ENCODE measurements at places on chromosomes 7 and 10.

- no peak overlapping the region for H3K27ac ChIP-seq
- H3K27me3 ChIP-seq: no peaks in the 10 kb centered on the region
- no peak overlapping the region for H3K4me3 ChIP-seq
- peak; percentile 36 for DNase-seq
- no peaks in the 10 kb centered on the region for H3K36me3 ChIP-seq
- peaks cover 33% of the 10 kb centered on the region for H3K4me1 ChIP-seq
These were observed 58.3 kb downstream of the DOCK4 start for GRCh38 chr7:112147793-112148361.

DNA sequence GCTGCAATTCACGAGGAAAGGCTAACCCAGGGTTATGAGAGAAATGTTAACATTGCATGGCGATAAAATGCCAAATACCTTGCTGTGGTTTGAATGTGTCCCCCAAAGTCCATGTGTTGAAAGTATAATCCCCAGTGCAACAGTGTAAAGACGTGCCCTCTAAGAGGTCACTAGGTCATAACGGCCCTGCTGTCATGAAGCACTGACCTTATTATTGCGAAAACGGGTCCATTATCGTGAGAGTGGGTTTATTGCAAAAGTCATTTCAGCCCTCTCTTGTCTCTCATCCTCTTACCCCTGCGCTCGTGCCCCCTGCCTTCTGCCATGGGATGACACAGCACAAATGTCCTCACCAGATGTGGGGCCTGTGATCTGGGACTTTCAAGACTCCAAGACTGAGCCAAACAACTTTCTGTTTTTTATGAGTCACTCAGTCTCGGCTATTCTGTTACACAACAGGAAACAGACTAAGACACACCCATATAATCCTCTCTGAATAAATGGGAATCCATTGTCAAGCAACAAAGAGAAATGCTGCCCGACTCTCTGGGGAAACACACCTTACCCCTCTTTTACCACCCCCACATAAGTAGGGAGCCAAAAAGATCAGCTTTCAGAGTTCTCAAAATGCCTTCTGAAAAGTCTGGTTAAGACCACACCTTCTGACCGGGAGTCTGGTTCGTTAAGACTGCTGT is 73.1 kb upstream of the UCN3 start:
- H3K4me3 ChIP-seq: no peak overlapping the region
- H3K4me1 ChIP-seq: no peaks in the 10 kb centered on the region
- peak overlapping the region; percentile 92 for H3K27ac ChIP-seq
- H3K36me3 ChIP-seq: no peaks in the 10 kb centered on the region

GRCh38 chr7:26863518-26864308 is 677 bp downstream of the SKAP2 start:
- no peaks in the 10 kb centered on the region for H3K36me3 ChIP-seq
- DNase-seq: no peak
- peaks cover 8% of the 10 kb centered on the region for H3K27me3 ChIP-seq
- peaks cover 11% of the 10 kb centered on the region for H3K4me1 ChIP-seq

GRCh38 chr7:147584771-147585193 is 1005.8 kb upstream of the C7orf33 start:
- H3K4me1 ChIP-seq: no peaks in the 10 kb centered on the region
- H3K27ac ChIP-seq: no peak overlapping the region
- no peak for DNase-seq
- no peak overlapping the region for H3K4me3 ChIP-seq
- no peaks in the 10 kb centered on the region for H3K36me3 ChIP-seq
- no peaks in the 10 kb centered on the region for H3K27me3 ChIP-seq

DNA sequence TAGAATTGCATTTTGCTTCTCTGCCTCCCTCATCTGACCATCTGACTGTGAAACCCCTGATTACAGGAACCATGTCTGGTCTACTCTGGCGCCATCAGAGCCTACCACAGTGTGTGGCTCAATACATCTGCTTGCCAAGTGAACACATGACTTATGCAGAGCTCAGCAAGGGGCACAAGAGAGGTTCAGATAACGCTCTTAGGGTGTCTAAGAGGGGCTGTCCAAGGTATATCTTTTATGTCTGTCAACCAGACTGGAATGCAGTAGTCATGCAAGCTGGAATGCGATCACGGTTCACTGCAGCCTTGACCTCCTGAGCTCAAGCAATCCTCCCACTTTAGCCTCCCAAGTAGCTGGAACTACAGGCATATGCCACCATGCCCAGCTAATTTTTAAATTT is 10.3 kb upstream of the RRP12 start:
- no peak for DNase-seq
- H3K27ac ChIP-seq: no peak overlapping the region
- no peaks in the 10 kb centered on the region for H3K27me3 ChIP-seq

- H3K4me3 ChIP-seq: no peak overlapping the region
- H3K27me3 ChIP-seq: no peaks in the 10 kb centered on the region
- no peaks in the 10 kb centered on the region for H3K4me1 ChIP-seq
- H3K27ac ChIP-seq: no peak overlapping the region
These were observed 95.3 kb upstream of the DNAJB12 start for GRCh38 chr10:72449941-72450441.

DNA sequence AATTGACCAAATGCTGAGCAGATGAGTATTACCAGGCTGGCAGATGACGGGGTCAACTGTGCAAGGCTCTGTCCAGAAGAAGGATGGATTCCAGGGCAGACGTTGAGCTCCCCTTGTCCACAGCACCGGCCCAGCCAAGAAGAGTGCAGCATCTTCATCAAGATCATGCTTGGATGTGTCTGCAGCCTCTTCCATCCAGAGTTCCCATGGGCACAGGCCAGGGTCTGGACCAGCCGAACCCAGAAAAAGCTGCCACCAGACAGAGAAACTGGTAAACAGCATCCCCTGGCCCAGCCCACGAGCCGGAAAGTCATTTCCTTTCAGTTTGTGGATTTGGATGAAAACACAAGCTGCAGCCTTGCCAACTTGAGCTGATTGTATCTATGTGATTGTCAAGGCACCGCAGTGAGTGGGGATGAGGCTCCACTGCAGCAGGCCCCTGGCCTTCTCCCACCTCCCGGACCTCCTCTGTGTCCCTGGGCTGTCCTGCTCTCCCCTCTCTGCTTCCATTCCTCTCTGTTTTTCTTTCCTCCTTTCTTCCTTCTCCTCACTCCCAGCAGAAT is 321.8 kb downstream of the TCERG1L start:
- no peak overlapping the region for H3K27ac ChIP-seq
- H3K4me3 ChIP-seq: no peak overlapping the region
- H3K4me1 ChIP-seq: no peaks in the 10 kb centered on the region
- no peaks in the 10 kb centered on the region for H3K27me3 ChIP-seq
- H3K36me3 ChIP-seq: no peaks in the 10 kb centered on the region

- no peak overlapping the region for H3K27ac ChIP-seq
- no peaks in the 10 kb centered on the region for H3K36me3 ChIP-seq
- no peak overlapping the region for H3K4me3 ChIP-seq
- no peaks in the 10 kb centered on the region for H3K4me1 ChIP-seq
These were observed 101.9 kb downstream of the GRID1 start for GRCh38 chr10:86264481-86265231.

- H3K36me3 ChIP-seq: no peaks in the 10 kb centered on the region
- no peak overlapping the region for H3K4me3 ChIP-seq
- DNase-seq: no peak
- no peaks in the 10 kb centered on the region for H3K27me3 ChIP-seq
- peaks cover 8% of the 10 kb centered on the region for H3K4me1 ChIP-seq
- H3K27ac ChIP-seq: no peak overlapping the region
These were observed 13.9 kb upstream of the DNAJC1 start for GRCh38 chr10:22017283-22018020.

GRCh38 chr10:66958466-66958865 is 32.6 kb downstream of the LRRTM3 start:
- H3K36me3 ChIP-seq: no peaks in the 10 kb centered on the region
- no peaks in the 10 kb centered on the region for H3K27me3 ChIP-seq
- H3K4me3 ChIP-seq: peak overlapping the region; percentile 38
- no peak for DNase-seq
- H3K4me1 ChIP-seq: no peaks in the 10 kb centered on the region
- H3K27ac ChIP-seq: peak overlapping the region; percentile 7

- no peaks in the 10 kb centered on the region for H3K4me1 ChIP-seq
- H3K27ac ChIP-seq: no peak overlapping the region
- no peaks in the 10 kb centered on the region for H3K36me3 ChIP-seq
- H3K4me3 ChIP-seq: no peak overlapping the region
- no peaks in the 10 kb centered on the region for H3K27me3 ChIP-seq
These were observed 80.8 kb downstream of the GPR26 start for GRCh38 chr10:123746942-123747341.

DNA sequence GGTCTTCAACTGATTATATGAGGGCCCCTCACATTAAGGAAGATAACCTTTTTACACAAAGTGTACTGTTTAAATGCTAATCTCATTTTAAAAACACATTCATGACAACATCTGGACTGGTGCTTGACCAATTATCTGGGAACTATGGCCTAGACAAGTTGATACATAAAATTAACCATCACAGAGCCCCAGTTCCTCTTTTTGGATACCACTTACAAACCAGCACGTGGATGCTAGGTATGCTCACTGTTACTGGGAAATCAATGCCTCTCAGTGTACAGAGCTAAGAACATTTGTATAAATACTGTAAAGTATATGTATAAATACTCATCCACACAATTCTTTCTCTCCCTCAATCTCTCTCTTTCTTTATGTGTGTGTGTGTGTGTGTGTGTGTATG is 1217.8 kb upstream of the LRRTM3 start:
- H3K4me1 ChIP-seq: no peaks in the 10 kb centered on the region
- H3K4me3 ChIP-seq: no peak overlapping the region
- no peak overlapping the region for H3K27ac ChIP-seq
- H3K27me3 ChIP-seq: no peaks in the 10 kb centered on the region

DNA sequence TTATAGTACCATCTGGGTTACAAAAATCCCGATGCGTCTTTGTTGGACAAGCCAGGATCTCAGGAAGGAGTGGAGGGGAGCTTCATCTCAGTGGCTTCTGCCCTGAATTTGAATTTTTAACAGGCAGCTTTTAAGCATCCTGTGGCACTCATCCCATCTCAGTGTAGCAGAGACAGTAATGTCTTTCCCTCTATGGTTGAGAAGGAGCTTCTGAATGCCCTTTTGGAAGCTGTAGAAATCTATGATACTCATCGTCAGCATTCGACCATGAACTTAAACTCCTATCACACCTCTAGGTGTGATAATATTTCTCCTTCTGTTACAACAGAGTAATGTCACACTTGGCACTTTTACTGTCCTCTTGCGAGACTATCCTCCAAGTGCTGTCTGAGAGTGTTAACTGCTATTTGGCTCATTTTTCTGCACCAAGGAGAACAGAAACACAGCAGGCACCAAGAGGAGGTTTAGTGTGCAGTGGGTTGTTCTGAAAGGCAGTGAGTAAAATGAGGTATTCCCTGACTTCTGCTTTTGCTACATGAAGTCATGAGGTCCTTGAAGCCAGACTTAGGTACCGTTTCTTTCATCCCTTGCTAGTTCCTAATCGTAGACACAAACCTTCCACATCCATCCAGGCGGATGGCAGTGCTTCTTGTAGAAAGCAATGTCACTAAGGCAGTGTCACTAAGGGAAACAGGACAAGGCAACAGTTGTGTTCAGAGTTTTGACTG is 177.4 kb downstream of the CELF2 start:
- no peaks in the 10 kb centered on the region for H3K27me3 ChIP-seq
- peaks cover 73% of the 10 kb centered on the region for H3K4me1 ChIP-seq
- peaks cover 16% of the 10 kb centered on the region for H3K36me3 ChIP-seq
- H3K4me3 ChIP-seq: no peak overlapping the region

- DNase-seq: no peak
- peaks cover 9% of the 10 kb centered on the region for H3K4me1 ChIP-seq
- H3K4me3 ChIP-seq: no peak overlapping the region
These were observed 157.4 kb downstream of the ST7 start for GRCh38 chr7:117110480-117111315.

- H3K27ac ChIP-seq: peak overlapping the region; percentile 36
- peaks cover 38% of the 10 kb centered on the region for H3K4me1 ChIP-seq
- no peak overlapping the region for H3K4me3 ChIP-seq
- DNase-seq: no peak
- H3K27me3 ChIP-seq: no peaks in the 10 kb centered on the region
These were observed 25.7 kb upstream of the FAM180A start for GRCh38 chr7:135774284-135774683.

- no peaks in the 10 kb centered on the region for H3K27me3 ChIP-seq
- no peak for DNase-seq
- no peak overlapping the region for H3K27ac ChIP-seq
- no peak overlapping the region for H3K4me3 ChIP-seq
- H3K36me3 ChIP-seq: no peaks in the 10 kb centered on the region
- H3K4me1 ChIP-seq: no peaks in the 10 kb centered on the region
These were observed 36.5 kb downstream of the DGKI start for GRCh38 chr7:137810248-137810647.

DNA sequence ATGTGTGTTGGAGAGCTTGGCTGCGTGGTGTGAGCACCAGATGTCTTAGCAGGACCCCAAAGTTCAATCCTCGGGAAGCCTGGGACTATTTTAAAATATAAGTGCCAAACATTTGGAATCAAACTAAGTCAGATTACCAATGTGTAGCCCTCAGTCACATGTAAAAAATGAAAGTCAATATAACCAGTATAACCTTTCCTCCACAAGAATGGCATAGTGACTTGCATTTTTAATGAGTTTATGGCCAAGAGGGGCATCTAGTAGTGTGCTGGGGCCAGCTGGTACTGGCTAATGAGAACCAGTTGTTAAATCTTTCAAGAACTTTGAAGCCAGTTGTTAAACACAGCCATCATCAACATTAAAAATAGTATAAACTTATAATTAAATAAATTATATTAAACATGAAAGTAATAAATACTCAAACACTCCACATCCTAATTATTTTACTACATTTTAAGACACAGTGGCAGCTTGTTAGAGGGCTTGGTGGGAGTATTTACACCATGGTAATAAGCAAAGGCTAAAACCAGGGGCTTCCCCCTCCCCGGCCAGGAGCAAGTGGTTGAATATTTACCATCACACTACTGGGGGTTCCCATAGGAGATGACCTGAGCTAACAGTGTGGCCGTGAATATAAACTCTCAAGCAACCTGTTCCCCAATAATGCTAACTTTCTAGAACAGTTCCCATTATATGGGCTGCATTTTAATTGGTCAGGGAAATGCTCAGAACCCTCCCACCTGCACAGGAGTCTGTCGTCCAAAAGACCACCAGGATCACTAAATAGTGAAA is 7.9 kb upstream of the FAM170B start:
- H3K36me3 ChIP-seq: no peaks in the 10 kb centered on the region
- no peaks in the 10 kb centered on the region for H3K27me3 ChIP-seq
- no peak for DNase-seq

- no peaks in the 10 kb centered on the region for H3K36me3 ChIP-seq
- H3K27me3 ChIP-seq: no peaks in the 10 kb centered on the region
- peaks cover 3% of the 10 kb centered on the region for H3K4me1 ChIP-seq
- DNase-seq: peak; percentile 30
- no peak overlapping the region for H3K4me3 ChIP-seq
These were observed 25.4 kb downstream of the TBATA start for GRCh38 chr10:70759781-70760180.

DNA sequence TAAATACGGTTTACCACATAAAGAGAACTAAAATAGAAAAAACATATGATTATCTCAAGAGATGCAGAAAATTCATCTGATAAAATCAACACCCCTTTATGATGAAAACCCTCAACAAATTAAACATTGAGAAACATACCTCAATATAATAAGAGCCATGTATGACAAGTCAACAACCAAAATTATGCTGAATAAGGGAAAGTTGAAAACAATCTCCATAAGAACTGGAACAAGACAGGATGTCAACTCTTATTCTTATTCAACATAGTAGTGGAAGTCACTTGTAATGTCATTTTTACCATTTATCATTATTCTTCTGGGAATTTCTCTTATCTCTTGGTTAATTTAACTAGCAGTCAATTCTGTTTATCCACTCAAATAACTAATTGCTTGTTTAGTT is 79.0 kb downstream of the PCDH15 start:
- no peaks in the 10 kb centered on the region for H3K36me3 ChIP-seq
- H3K27me3 ChIP-seq: no peaks in the 10 kb centered on the region
- DNase-seq: no peak

- DNase-seq: no peak
- no peak overlapping the region for H3K27ac ChIP-seq
- H3K27me3 ChIP-seq: no peaks in the 10 kb centered on the region
These were observed 72.5 kb upstream of the LRRN3 start for GRCh38 chr7:111018447-111018846.

All from heart left ventricle (tissue), 16 donors.